ENCODE measurements at places on chromosomes 4 and X. TPM values are rescaled to one million over a fixed set of nuclear protein-coding genes. Genes with fewer than 3 reads are reported as not detected.
A peak's percentile ranks its signal among the peaks of the same experiment; 100 is the strongest.

ANKRD50 gene
- total RNA-seq = 0.74 TPM

- peak; percentile 43 for DNase-seq
Observed at GRCh38 chrX:118823263-118824172, at the start of gene ZCCHC12. Gene ZCCHC12 (plus strand): TSS chrX:118823824. CDS start chrX:118825245, 1,421 bp downstream.

NAT8L gene
- total RNA-seq = 0.21 TPM

SPANXA1 gene
- total RNA-seq = not detected

Measured in activated naive CD4-positive, alpha-beta T cell treated with anti-CD3 and anti-CD28 coated beads for 36 hours (primary cell).